Activated CD4-positive, alpha-beta T cell treated with anti-CD3 and anti-CD28 coated beads, Interleukin-2, amount 50 U/mL, for 48 hours (primary cell): ENCODE measurements at places on chromosomes 3 and 15.

GRCh38 chr3:69009559-69010410 lies 3.7 kb downstream of the EOGT start:
- no peak for DNase-seq

DNA sequence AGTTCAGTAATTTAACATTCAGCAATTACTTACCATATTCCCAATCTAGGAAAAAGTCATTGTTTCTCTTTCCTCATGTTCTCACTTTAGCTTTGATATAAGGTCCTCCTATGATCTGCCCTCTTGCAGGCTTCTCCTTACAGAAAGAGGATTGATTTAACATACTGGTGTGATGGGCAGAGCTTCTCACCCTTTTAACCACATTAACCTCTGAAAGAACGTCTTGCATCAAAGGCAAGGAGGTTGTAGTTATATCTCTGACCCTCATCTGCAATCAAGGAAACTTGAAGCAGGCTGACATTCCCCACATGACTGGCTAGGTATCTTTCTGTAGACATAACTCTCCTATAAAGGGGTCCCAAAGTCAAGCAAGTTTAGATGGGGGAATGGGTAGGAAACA lies 39.5 kb downstream of the BTLA start:
- DNase-seq: no peak

DNA sequence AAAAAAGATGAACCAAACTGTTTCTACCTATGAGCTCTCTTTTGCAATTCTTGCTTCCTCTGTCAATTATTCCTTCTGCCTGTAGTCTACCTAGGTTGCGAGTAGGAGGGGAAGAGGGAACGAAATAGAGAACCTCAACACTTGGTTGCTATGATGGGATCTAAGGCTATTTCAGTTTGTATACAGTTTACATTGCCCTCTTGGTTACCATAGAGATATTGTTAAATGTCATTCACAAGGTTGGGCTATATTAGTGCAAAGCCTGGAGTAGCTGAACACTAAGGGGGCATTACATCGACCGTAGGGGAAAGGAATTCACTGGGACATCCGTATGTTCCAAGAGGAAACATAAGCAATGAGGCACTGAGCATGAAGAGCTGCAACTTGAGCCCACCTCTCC lies 276.9 kb downstream of the GBE1 start:
- DNase-seq: no peak

- DNase-seq: no peak
Measured at GRCh38 chr3:194054016-194054415, 81.9 kb upstream of the HES1 start.

- DNase-seq: no peak
Measured at GRCh38 chr3:143295201-143296080, 175.9 kb downstream of the CHST2 start.

DNA sequence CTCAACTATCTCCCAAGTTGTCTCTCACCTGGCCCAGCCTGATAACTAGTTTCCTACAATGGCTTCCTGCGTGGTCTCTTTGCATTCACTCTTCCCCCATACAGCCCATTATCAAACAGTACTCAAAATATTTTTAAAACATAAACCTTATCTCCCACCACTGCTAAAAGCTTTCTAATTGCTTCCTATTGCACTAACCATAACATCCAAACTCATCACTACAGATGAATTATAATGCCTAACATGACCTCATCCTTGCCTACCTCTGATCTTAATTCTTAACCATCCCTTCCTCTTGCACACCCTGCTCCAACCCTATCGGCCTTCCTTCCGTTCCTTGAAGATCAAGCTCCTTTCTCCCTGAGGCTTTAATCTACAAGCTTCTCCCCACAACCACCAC lies 17.0 kb downstream of the ACAP2 start:
- DNase-seq: no peak

- no peak for DNase-seq
Measured at GRCh38 chr15:71152542-71152941, 37.3 kb downstream of the THSD4 start.

DNA sequence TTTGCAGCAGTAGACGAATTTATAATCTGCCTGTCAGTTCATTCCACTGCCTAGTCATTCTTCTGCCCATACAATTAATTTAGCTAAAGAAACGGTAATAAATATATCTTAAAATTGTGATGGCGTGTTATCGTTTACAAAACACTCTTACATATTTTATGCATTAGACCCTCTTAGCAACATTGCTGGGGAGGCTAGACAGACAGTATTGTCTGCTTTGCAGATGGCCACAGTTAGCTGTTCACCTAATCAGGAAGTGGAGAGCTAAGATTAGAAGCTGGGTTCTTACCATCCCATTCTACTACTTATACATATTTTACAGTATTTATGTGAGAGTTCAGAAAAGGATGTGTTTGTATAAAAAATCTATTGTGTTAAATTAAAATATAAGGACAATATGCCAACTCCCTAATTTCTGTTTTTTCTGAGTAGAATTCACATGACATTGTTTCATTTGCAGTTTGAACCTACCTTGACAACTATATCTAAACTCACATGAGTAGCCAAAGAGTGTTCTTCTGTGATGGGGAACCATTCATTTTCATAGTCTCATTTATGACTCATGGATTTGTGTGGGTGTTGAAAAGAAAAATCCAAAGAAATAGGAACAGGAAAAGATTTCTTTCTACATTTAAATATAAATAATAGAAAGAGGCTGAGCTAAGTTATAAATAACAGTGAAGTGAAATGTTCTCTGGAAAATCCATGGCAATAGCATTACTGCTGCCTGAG lies 41.7 kb upstream of the C3orf80 start:
- no peak for DNase-seq
